Spleen (tissue), 13 donors: ENCODE measurements at places on chromosomes 2 and 18. TPM values are rescaled to one million over a fixed set of nuclear protein-coding genes. Genes with fewer than 3 reads are reported as not detected.

DNA sequence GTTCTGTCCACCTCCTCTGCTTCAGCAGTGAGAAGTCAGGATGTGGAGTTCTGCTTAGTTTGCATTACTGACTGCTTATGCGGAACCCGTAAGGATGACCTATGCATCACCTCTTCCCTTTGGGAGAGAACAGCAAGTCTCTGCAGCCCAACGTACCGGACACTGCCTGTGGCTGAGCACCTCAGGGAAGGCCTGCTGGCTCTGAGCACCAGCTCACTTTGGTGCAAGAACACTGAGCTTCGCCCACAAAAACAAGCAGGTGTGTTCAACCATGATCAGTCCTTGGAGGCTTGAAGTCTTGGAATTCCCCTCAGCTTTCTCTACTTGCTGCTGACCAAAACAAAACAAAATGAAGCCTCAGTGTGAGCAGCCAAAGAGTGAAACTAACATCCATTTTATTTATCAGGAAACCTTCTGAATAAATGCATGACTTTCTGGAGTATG lies 52.7 kb upstream of the NCK2 start:
- DNase-seq: no peak

GRCh38 chr18:47274961-47275360 lies 23.5 kb upstream of the SKOR2 start:
- no peak for DNase-seq

DNA sequence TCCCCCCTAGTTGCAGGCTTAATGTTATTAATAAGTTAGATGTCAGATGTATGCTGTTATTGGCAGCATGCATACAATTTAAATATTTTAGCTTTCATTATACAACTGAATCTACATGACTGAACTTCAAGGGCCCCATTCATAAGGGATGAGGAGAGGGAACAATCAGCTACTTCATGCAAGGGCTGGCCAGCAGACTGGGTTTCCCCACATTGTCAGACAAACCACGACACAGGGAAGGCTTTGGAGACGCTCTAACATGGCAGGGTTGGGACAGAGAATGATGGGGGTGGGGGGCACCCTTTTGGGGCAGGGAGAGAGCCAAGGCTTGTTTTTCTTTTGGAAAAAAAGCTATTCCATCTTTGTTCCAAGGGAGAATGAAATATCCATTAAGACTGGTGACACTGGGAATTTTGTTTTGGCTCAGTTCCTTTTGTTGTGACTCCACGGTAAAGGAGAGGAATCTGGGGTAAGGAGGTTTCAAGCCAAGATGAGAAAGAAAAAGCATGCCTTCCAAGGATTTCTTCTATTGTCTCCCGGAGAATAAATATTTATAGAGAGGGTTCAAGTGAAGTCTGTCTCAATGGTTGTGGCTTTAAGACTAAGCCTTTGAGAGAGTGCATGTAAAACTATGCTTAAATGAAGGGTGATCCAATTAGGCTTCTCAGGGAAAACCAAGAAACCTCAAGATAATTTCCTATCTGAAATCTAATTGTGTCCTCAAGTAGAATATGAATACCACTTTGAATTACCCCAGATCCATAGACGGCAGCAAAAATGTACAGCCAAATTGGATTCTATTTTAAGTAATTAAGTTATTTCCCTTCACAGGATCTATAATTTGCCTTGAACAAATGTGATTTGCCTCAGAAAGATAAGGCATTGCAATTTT lies 5.4 kb downstream of the CXCR4 start:
- DNase-seq: no peak

DNA sequence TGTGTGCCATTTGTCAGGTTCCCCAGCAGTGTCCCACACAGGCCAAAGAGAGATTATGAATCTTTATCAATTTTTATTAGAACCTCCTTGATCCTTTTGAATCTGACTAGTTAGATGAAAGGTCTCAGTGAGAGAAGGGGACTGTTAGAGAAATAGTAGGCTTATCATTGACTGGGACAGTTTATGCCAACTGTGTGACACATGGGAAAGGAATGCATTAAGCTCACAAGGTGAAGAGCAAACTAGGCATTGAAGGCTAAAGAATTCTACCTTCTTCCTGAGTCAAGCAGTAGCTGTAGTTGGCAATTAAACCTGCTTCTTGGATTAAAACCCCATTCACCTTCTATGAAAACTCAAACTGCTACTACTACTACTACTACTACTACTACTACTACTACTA lies 389.6 kb upstream of the CDH19 start:
- DNase-seq: no peak

- peak; percentile 86 for DNase-seq
Measured at GRCh38 chr2:224401641-224402342, at the start of gene FAM124B. FAM124B (minus strand) TSS chr2:224402107; CDS start chr2:224401768, 339 bp downstream.

- DNase-seq: peak; percentile 23
Measured at GRCh38 chr2:28991460-28991859, 10.4 kb downstream of the TOGARAM2 start.

GRCh38 chr18:32770054-32770665 lies 2.7 kb downstream of the KLHL14 start:
- DNase-seq: peak; percentile 85

- no peak for DNase-seq
Measured at GRCh38 chr2:71901466-71901865, 246.2 kb downstream of the CYP26B1 start.

DNA sequence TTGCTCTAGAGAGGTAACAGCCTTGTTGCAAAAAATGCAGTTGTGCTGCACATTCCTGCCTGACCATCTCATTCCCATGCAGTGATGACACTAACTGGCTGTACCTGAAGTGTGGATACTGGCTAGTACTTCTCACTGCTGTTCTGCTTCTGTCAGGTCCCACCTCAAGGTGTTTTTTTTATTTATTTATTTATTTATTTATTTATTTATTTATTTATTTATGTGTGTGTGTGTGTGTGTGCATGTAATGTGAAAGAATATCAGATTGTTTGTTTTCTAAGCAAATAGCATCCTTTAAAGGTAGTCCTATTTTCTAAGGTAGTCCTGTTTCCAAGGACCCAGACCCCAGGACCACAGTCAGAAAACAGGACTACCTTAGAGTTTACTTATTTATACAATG lies 87.2 kb upstream of the SYT4 start:
- DNase-seq: no peak

- no peak for DNase-seq
Measured at GRCh38 chr2:28036307-28036706, 145.8 kb downstream of the BABAM2 start.

DNA sequence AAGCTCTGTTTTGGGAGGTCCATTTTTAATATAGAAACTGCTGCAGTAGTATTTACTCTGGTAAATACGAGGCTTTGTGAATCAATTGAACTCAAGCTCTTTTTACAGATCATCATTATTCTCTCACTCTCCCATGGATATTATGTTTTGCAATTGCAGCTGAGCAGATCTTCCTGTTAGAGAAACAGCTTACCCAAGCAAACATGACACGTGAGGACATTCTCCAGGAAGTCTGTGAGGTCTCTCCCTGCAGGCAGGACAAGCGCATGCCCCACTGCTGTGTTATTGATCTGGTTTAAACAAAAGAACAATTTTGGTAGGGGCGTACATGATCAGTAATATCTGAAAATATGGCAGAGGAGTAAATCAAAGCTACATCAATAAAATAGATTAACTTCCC lies 72.1 kb downstream of the COL6A3 start:
- DNase-seq: no peak

DNA sequence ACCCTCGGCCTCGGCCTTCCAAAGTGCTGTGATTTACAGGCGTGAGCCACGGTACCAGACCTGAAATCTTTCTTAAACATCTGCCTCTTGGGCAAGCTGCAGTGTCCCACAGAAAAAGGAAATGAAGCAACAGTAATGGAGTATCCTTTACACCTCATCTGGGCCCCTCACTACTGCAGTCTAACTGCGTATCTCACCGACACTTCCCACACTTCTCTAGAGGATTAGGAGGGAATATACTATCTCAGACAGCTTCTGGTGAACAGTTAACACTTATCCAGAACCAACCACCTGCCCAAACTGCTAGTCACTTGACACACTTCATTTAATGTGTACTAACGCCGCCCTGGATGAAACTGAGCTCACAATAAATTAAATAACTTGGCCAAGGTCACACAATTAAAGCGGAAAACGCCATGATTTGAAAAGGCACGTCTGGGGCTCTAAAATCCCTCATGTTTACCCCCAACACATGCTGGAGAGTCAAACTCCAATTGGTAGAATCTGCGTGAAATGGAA lies 993 bp downstream of the COX7A2L start:
- DNase-seq: no peak

GRCh38 chr2:195572895-195573683 lies 83.9 kb upstream of the SLC39A10 start:
- DNase-seq: no peak

DNA sequence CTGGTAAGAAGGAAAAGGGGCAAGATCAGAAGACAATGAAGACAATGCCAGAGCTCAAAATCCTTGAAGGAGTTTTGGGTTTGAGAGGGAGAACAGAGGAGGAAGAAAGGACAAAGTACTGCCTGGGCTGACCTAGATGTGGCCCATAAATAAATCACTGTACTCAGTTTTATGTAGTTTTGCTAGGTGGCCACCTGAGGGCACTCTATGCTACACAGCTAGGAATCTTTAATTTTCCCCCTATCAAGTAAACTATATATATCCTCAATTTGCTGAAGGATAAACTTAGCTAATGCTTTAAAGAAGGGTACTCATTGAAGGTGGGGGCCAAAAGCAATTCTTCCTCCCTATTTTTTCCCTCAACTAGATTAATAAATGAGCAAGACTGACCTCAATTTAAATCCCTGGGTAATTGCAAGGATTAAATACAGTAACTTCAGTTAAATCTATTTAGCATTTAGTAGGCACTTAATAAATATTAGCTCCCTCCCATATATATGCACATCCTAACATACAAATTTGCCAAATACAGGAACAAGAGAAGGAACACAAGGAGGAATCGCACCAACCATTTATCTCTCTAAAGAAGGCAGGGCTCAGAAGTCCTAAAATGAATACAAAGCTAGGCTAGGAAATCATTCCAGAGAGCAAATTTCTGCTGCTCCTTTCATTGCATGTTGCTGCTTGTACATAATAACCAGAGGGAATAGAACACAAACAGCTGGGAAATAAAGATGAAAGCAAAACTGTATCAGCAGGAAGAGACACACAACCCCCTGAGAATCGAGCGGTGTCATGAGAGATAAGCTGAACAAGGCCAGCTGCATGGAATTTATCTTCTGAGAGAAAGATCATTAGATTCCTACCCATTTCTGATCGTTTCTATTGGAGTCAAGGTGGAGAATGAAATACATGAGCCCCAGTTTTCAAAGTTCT lies 540.1 kb downstream of the NRXN1 start:
- DNase-seq: no peak

DNA sequence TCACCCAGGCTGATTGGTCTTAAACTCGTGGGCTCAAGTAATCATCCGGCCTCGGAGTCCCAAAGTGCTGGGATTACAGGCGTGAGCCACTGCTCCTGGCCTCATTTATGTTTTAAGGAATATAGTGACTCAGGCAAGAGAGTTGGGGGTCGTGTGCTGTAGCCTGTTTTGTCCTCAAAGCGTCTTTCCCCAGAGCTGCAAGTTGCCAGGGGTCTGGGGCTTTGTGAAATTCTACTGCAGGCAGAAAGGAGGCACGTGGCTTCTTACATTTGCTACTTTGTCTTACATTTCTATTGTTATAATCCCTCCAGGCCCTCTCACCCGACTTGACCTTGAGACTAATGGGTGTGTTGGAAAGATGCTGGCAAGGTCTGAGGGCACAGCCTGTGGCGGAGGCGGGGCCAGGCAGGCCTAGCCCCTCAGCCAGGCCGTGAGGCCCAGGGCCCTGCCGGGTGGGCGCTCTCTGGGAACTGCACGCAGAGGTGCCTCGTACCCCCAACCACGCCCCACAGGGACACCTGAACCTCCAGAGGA lies 85.8 kb upstream of the NDUFV2 start:
- DNase-seq: no peak

Gene C1QL2
- not detected for polyA plus RNA-seq

Gene GRB14
- 6.7 TPM for polyA plus RNA-seq

Gene GAL3ST2
- polyA plus RNA-seq: not detected

Gene EPG5
- polyA plus RNA-seq: 5.7 TPM

Gene CTLA4
- polyA plus RNA-seq: 3.8 TPM

Gene IL1RN
- polyA plus RNA-seq: 1.9 TPM

Gene CDK15
- polyA plus RNA-seq: 0.02 TPM

Gene C2orf81
- 3.2 TPM for polyA plus RNA-seq
